ENCODE measurements at places on chromosomes 4 and X.

- DNase-seq: no peak
Observed at GRCh38 chrX:75603833-75604232, 81.0 kb upstream of the ZDHHC15 start.

- no peak for DNase-seq
Observed at GRCh38 chrX:128759745-128760144, 707.5 kb upstream of the ACTRT1 start.

DNA sequence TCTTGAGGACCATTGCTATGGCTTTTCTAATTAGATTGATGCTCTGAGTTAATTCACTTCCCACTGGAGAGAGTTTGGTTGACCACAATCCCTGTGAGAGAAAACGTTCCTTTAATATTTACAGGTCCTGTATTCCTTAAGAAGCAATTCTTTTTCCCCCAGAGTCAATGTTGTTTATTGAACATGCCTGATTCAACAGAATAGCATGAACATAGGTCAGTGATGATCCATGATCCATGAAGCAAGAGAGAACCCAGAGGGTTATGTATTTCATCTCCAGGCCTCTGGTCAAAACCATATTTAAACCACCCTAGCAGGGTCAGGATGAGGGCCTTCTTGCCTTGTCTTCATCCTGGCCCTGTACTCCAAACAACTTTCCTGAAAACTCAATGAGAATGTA, 39.4 kb upstream of the EFHC2 start:
- no peak for DNase-seq

GRCh38 chrX:132676561-132677186, 187.8 kb upstream of the MBNL3 start:
- no peak for DNase-seq

DNA sequence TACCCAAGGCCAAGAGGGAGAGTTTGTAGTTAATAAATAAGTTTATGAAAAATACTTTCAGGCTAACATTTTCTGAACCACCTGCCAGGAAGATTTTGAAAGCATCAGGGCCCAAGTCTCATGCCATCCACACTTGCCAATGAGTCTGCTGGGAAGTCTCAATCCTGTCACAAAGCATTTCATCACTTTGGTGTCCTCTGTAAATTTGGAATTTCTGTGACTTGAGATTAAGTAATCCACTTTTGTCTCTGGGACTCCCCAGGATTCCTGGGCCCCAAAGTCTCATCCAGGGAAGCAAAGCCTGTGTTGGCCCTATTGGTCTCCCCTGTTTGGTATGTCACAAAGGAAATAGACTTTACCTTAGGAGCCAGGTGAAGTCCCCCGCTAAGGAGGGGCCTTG, 99.2 kb upstream of the GPC4 start:
- DNase-seq: no peak

DNA sequence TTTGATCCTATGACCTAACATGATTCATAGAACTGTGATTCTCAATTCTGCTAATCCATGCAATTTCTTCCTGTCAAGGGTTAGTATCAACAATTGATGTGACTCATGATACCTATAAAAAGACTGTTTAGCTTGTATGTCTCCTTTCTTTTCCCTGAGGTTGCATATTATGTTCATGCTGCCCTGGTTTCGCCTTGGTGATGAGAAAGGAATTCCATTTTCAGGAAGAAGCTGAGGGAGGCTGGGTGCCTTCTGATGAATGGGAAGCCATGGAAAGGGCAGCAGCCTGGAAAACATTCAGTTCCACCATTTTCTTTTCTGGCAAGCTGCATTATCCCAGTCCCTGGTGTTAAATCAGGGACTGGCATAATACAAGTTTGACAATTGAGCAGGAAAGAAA, 976.5 kb downstream of the RPA4 start:
- DNase-seq: no peak

Data from activated T-cell treated with anti-CD3 and anti-CD28 coated beads for 24 hours (primary cell).